ENCODE measurements at places on chromosomes 1 and 21.

DNA sequence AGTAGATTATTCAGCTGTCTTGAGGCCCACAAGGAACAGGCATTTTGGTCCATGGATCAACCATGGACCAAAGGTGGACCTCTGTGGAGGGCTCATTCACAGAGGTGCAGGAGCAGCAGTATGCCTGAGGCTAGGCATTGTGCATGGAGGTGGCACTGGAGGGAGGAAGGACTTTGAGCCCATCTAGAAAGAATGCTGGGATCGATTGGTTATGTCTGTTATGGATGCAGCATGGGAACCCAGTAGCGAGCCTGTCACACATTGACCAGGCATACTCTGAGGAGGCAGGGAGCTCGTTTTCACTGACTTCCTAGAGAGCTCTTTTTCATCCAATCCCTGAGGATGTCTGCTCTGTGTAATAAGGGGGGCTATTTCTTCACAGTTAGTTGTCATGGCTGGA is 75.5 kb downstream of the KCNN3 start:
- no peak for DNase-seq

- DNase-seq: no peak
These were observed 95.8 kb downstream of the DISC1 start for GRCh38 chr1:231722356-231722755.

GRCh38 chr1:53733975-53734649 is 4.9 kb downstream of the GLIS1 start:
- DNase-seq: no peak

DNA sequence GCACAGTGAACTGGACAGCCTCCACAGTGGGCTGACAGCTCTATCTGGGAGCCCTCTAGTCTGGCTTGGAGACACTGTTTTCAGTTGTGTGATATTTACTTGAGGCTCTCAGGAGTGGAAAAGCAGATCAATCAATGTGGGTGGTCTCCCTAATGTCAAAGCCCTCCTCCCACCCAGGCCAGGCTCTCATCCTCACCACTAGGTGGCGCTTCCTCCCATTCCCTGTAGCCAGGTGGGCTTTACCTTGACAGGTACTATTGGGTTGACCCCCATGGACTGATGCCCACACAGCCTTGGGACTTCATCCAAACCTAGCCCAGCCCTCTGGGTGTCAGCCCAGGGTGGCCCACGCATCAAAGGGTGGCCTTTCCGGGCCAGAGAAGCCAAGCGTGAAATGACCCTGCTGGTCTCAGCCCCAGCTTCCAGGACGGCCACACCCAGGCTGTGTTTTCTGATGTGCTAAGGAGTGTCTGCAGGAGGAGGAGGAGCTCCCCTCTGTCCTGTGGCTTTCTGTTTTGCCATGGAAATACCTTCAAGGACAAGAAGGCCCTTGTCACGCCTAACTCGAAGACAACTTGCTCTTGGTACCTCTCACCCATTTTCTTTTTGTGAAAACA is 54.0 kb downstream of the CLIC6 start:
- no peak for DNase-seq

GRCh38 chr21:43364851-43365424 is 62.0 kb downstream of the SIK1 start:
- no peak for DNase-seq

- no peak for DNase-seq
These were observed 46.3 kb downstream of the HTR6 start for GRCh38 chr1:19710825-19711611.

DNA sequence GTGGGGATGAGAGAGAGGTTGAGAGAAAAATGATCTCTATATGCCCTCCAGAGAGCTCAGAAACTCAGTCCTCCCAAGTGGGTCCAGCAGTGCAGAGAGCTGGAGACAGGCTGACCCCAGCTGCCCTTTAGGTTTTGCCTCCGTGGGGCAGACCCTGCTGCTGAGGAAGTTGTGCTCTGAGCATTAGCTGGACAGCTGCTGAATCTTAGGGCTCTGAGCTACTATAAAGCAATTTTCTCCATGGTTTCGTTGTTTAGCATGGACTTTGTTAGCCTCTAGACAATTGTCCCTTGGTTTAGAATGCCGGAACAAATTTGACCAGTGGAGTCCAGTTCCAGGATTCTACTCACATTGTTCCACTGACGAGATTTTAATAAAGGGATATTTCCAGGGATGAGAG is 22.1 kb downstream of the BATF3 start:
- no peak for DNase-seq

DNA sequence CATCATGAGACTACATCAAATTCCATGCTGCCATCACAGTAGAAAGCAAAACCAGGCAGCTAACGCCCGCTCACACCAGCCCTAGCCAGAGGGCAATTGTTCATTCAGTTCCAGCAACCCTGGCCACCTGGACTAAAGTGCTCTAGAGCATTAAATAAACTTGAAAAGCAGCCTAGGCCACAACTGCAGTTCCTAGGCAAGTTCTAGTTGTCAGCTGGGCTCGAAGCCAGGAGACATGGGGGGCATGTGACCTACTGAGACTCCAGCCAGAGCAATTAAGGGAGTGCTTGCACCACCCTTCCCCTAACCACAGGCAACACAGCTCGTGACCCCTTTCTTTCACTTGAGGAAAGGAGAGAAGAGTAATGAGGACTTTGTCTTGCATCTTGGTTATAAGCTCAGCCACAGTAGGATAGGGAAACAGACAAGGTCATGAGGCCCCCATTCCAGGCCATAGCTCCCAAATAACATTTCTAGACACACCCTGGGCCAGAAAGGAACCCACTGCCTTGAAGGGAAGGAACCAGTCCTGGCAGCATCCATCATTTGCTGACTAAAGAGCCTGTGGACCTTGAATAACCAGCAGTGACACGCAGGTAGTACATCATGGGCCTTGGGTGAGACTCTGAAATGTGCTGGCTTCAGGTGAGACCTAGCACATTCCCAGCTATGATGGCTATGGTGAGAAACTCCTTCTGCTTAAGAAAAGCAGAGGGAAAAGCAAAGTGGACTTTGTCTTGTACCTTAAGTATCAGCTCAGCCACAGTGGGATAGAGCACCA is 77.0 kb downstream of the ZZZ3 start:
- DNase-seq: no peak

All from stimulated activated CD4-positive, alpha-beta T cell treated with anti-CD3 and anti-CD28 coated beads, Interleukin-1b, Interleukin-23, amount 100 ng/mL, for 1 hour (primary cell).